ENCODE measurements at places on chromosomes 11 and 22. TPM values are rescaled to one million over a fixed set of nuclear protein-coding genes. Genes with fewer than 3 reads are reported as not detected.

The SLC25A18 gene
- total RNA-seq, result 0.20 TPM

The CASP12 gene
- not detected for total RNA-seq

The OR5B21 gene
- total RNA-seq, result not detected

The CD3E gene
- not detected for total RNA-seq

The DNAJB7 gene
- not detected for total RNA-seq

The CHRDL2 gene
- not detected for total RNA-seq

The POLD3 gene
- total RNA-seq, result 7.3 TPM

The BBOX1 gene
- 4.0 TPM for total RNA-seq

The RFPL2 gene
- total RNA-seq, result 0.10 TPM

The FAM227A gene
- 8.9 TPM for total RNA-seq

The F2 gene
- 1.1 TPM for total RNA-seq

The ANKRD42 gene
- total RNA-seq, result 6.9 TPM

The NRGN gene
- not detected for total RNA-seq

The SMIM35 gene
- total RNA-seq, result not detected

The CD6 gene
- not detected for total RNA-seq

The KRTAP5-2 gene
- not detected for total RNA-seq

The MS4A4E gene
- not detected for total RNA-seq

The MAPK11 gene
- total RNA-seq, result 9.9 TPM

The HBE1 gene
- total RNA-seq, result not detected

The OR56A1 gene
- total RNA-seq, result not detected

The CRYBB3 gene
- not detected for total RNA-seq

The FOSL1 gene
- 4.2 TPM for total RNA-seq

The MUC15 gene
- total RNA-seq, result 0.17 TPM

The CCDC34 gene
- 5.0 TPM for total RNA-seq

The MYOD1 gene
- not detected for total RNA-seq

The FBLN1 gene
- 17.1 TPM for total RNA-seq

The TRIM49 gene
- total RNA-seq, result not detected

The KCNK4 gene
- total RNA-seq, result not detected

The RIMBP3C gene
- 0.17 TPM for total RNA-seq

The C11orf97 gene
- total RNA-seq, result not detected

The HBB gene
- total RNA-seq, result not detected

The POU2AF2 gene
- not detected for total RNA-seq

The TRPC6 gene
- total RNA-seq, result not detected

The FAR1 gene
- 41.0 TPM for total RNA-seq

The RHOG gene
- total RNA-seq, result 5.6 TPM

The CSNK1E gene
- total RNA-seq, result 118 TPM

The B4GALNT4 gene
- total RNA-seq, result 4.5 TPM

The BIRC3 gene
- 130 TPM for total RNA-seq

The GGTLC3 gene
- total RNA-seq, result not detected

The CST6 gene
- total RNA-seq, result 140 TPM

The ZP1 gene
- total RNA-seq, result not detected

The MYO7A gene
- 0.35 TPM for total RNA-seq

The MMP10 gene
- 0.10 TPM for total RNA-seq

The RAB3IL1 gene
- total RNA-seq, result 0.35 TPM

The ADM2 gene
- total RNA-seq, result 3.4 TPM
